ENCODE measurements at places on chromosomes 16 and 17. TPM values are rescaled to one million over a fixed set of nuclear protein-coding genes. Genes with fewer than 3 reads are reported as not detected.

GRCh38 chr16:15487336-15488284 lies 53.2 kb downstream of the BMERB1 start:
- H3K27ac ChIP-seq: no peak overlapping the region
- peaks cover 24% of the 10 kb centered on the region for H3K4me1 ChIP-seq
- no peaks in the 10 kb centered on the region for H3K36me3 ChIP-seq
- no peaks in the 10 kb centered on the region for H3K27me3 ChIP-seq
- DNase-seq: no peak

The HS3ST4 gene
- total RNA-seq: not detected

- DNase-seq: no peak
- no peaks in the 10 kb centered on the region for H3K36me3 ChIP-seq
- no peaks in the 10 kb centered on the region for H3K4me1 ChIP-seq
- H3K27ac ChIP-seq: no peak overlapping the region
- no peaks in the 10 kb centered on the region for H3K27me3 ChIP-seq
Observed at GRCh38 chr16:78290872-78291591, 191.6 kb downstream of the WWOX start.

The KRT32 gene
- total RNA-seq: 0.22 TPM

GRCh38 chr16:67001726-67002125 lies 13.3 kb downstream of the CES4A start:
- peaks cover 30% of the 10 kb centered on the region for H3K4me1 ChIP-seq
- no peak for DNase-seq
- no peaks in the 10 kb centered on the region for H3K36me3 ChIP-seq
- peaks cover 41% of the 10 kb centered on the region for H3K27me3 ChIP-seq

GRCh38 chr17:42323268-42323773 lies 35.0 kb downstream of the STAT5A start:
- peaks cover 40% of the 10 kb centered on the region for H3K4me1 ChIP-seq
- H3K27ac ChIP-seq: peak overlapping the region; percentile 25
- no peaks in the 10 kb centered on the region for H3K27me3 ChIP-seq
- no peak for DNase-seq
- peaks cover 98% of the 10 kb centered on the region for H3K36me3 ChIP-seq
- H3K4me3 ChIP-seq: no peak overlapping the region
